ENCODE measurements at places on chromosomes 1 and 21. TPM values are rescaled to one million over a fixed set of nuclear protein-coding genes. Genes with fewer than 3 reads are reported as not detected.

GRCh38 chr1:226939438-226940028, 561 bp upstream of the COQ8A start:
- no peaks in the 10 kb centered on the region for H3K36me3 ChIP-seq
- no peaks in the 10 kb centered on the region for H3K27me3 ChIP-seq
- peaks cover 43% of the 10 kb centered on the region for H3K4me1 ChIP-seq
- peak overlapping the region; percentile 94 for H3K27ac ChIP-seq

KLHDC8A gene
- total RNA-seq, result not detected

DNA sequence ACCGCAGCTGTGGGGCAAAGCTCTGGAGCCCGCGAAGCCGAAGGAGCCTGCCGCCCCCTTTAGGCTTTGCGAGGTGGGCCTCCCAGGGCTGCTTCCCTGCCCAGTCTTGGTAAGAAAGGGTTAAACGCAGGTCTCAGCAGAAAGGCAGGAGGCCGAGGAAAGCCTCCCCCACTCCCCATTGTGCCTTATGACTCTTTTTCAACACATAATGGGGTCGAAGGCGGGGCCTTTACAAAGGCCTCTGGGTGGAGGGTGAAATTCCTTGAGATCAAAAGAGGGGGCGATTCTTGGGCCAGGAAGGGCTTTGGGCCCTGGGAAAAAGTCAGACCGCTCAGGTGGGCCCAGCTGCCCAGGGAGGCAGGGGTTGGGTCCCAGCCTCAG, 880 bp downstream of the ALPL start:
- H3K27me3 ChIP-seq, result peaks cover 19% of the 10 kb centered on the region
- H3K27ac ChIP-seq, result no peak overlapping the region
- no peak for DNase-seq
- no peak overlapping the region for H3K4me3 ChIP-seq

BEST4 gene
- 1.2 TPM for total RNA-seq

DNA sequence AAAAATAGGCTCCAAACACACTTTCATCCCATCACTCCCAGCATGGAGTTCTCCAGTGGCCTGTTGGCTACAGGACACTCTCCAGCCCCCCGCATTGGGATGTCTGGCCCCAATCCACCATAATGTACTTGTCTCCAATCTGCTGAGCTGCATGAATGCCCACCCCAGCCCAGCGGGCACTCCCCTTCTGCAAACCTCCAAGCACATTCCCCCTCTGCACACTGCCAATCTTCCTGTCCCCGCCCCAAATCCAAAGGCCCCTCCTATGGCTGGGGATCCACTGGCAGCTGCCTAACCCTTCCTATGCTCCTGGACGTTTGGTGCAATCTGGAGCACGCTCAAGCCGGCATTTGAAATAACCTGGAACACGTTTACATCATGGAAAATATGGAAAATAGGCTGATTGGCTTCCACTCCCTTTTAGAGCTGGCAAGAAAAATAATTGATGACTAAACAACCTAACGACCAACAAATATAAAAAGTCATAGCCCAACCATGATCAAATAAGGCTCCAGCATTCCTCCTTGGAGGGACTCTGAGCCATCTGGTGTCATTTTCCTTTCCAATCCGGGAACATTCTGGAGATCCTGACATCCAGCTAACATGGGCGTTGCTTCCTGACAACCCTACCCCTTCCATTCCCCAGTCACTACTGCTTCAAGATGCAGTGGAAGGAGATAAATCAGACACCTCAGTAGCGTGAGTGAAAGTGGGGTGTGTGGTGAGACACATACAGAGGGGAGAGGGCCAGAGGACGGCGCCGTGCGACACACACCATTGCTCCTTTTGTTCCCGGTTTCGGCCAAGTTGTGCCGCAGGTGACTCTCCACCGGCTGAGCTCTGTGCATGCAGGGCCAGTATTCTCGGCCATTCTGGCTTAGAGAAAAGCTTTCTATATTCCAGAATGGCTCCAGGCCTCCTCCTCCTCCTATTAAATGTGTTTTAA, 41.6 kb downstream of the PDE9A start:
- H3K4me1 ChIP-seq, result no peaks in the 10 kb centered on the region
- no peak overlapping the region for H3K4me3 ChIP-seq
- no peaks in the 10 kb centered on the region for H3K27me3 ChIP-seq
- no peaks in the 10 kb centered on the region for H3K36me3 ChIP-seq
- H3K27ac ChIP-seq, result no peak overlapping the region
- DNase-seq, result no peak

CFHR3 gene
- total RNA-seq, result not detected

ZFP69B gene
- total RNA-seq, result 5.6 TPM

DNA sequence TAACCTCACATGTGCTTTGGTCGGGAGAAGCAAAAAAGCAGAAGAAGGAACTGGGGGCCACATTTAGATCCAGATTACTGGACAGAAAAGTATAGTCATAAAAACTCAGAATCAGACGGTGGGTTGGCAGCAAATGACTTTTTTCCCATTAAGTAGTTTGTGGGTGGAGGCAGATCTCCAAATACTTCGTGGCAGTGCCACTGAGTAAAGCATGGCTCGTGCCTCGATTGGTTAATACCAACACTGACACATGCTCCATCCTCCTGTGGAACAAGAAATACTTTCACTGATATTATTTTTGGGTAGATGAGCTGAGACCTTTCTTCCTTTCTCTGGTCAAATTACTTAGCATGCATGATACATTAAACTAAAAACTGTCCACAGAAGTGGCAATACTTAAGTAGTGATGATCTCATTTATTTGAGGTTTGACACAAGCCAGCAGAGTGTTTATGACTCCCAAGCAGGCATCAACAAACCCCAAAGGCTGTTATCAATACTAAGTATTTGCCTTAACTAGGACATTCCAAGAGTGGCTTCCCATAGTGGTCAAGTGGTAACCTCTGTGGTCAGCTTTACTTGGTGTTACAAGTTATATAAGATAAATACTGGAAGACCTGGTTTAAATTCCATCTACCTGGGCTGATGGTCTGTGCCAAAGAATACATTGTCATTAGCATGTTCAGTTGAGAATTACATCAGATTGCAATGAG, 500.0 kb upstream of the RUNX1 start:
- H3K27me3 ChIP-seq, result no peaks in the 10 kb centered on the region
- H3K36me3 ChIP-seq, result no peaks in the 10 kb centered on the region
- DNase-seq, result no peak
- no peak overlapping the region for H3K4me3 ChIP-seq
- no peak overlapping the region for H3K27ac ChIP-seq
- no peaks in the 10 kb centered on the region for H3K4me1 ChIP-seq

DNA sequence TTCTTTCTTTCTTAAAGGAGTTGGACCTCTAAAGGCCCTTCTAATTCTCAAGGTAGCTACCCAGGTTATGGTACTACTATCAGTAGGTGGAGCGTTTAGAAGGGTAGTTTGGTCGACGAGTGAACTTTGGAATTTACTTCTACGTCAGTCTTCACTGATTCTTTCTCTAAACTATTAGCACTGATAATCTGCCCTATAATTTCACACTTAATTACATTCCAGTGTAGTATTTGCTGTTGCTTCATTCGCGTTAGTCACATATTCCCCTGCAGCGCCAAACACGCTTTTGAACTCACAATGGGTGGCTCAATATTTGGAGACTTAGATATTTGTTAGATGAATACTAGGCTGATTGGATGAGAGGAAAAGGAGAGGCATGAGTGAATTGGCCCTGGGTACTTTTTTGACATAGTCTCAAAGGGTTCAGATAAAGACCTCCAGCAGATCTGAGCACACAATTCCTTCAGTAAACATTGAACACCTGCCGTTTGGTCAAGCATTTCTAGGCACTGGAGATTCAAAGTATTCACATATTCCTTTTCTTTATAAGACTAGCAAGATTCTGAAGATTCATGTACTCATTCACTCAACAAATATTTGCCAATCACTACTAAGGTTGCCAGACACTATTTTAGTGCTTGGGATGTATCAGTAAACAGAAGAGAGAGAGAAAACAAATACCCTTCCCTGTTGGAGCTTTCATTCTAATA, 929 bp upstream of the FOXJ3 start:
- no peak for DNase-seq
- H3K36me3 ChIP-seq, result no peaks in the 10 kb centered on the region
- peaks cover 32% of the 10 kb centered on the region for H3K4me1 ChIP-seq
- H3K27ac ChIP-seq, result peak overlapping the region; percentile 80

- no peak overlapping the region for H3K27ac ChIP-seq
- no peak for DNase-seq
- H3K27me3 ChIP-seq, result no peaks in the 10 kb centered on the region
- no peak overlapping the region for H3K4me3 ChIP-seq
- no peaks in the 10 kb centered on the region for H3K36me3 ChIP-seq
Measured at GRCh38 chr1:36115200-36115669, 9.8 kb downstream of the COL8A2 start.

GRCh38 chr1:101444873-101445618, 208.2 kb downstream of the S1PR1 start:
- no peak overlapping the region for H3K4me3 ChIP-seq
- H3K36me3 ChIP-seq, result no peaks in the 10 kb centered on the region
- no peak for DNase-seq
- H3K27ac ChIP-seq, result no peak overlapping the region

DNA sequence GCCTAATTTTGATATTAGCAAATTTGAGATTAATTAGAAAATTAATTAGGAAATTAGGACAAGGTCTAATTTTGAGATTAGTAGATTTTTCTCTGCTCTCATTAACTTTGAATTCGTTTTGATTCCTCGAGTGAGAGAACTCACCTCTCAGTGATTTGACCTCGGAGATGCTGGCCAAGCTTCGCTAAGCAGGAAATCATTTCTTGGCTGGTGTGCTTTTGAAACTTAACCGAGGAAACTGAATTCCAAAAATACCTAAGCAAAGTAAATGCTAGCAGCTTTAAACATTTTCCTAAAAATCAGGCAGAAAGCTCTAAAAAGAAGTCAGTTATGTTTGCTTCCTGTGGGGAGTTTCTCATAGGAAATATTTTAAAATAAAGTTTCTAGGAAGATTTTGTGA, 34.9 kb downstream of the CDC14A start:
- no peak for DNase-seq
- H3K27ac ChIP-seq, result no peak overlapping the region
- peaks cover 87% of the 10 kb centered on the region for H3K4me1 ChIP-seq
- peaks cover 3% of the 10 kb centered on the region for H3K36me3 ChIP-seq
- H3K4me3 ChIP-seq, result peak overlapping the region; percentile 18

ATAD3C gene
- total RNA-seq, result 1.9 TPM

DNA sequence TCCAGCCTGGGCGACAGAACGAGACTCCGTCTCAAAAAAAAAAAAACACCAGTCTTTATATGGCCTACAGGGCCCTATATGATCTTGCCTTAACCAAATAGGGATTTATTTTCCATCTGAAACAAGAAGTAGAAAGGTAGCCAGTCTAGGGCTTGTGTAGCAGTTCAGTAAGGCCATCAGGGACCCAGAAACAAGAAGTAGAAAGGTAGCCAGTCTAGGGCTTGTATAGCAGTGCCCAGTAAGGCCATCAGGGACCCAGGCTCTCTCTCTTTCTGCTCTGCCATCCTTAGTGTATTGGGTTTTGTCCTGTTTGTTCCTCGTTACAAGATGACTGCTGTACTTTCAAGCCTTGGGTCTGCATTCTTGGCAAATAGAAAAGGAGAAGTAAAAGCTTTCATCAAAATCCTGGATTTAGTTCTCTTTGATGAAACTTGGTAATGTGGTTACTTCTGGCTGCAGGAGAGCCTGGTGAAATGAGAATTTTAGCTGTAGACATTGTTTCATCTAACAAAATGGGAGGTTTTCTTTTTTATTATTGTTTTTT, 46.1 kb downstream of the PKN2 start:
- no peaks in the 10 kb centered on the region for H3K4me1 ChIP-seq
- no peak for DNase-seq
- no peak overlapping the region for H3K4me3 ChIP-seq
- no peaks in the 10 kb centered on the region for H3K27me3 ChIP-seq
- H3K27ac ChIP-seq, result no peak overlapping the region

CCDC24 gene
- 3.4 TPM for total RNA-seq

DNA sequence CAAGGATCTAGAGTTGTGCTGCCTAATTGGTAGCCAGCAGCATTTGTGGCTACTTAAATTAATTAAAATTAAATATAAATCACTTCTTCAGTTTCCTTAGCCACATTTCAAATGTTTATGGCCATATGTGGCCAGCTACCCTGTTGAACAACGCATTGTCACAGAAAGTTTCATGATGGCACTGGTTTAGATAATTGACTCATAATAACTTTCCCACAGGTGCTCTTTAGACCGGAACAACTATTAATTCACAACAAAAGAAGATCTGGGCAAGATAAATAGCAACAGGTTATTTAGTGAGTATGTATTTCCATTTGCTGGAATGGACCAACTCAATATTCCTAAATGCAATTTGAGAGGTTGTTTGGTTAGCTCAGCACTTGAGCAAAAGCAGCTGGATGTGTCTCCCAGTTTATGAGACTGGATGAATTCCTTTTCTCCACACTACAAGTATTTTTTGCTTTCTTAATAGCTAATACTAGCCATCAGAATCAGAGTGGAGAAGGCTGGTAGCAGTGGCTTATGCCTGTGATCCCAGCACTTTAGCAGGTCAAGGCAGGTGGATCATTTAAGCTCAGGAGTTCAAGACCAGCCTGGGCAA, 3.7 kb upstream of the AMIGO1 start:
- H3K4me1 ChIP-seq, result peaks cover 21% of the 10 kb centered on the region
- no peaks in the 10 kb centered on the region for H3K36me3 ChIP-seq
- no peak for DNase-seq
- no peak overlapping the region for H3K4me3 ChIP-seq
- H3K27ac ChIP-seq, result no peak overlapping the region

DNA sequence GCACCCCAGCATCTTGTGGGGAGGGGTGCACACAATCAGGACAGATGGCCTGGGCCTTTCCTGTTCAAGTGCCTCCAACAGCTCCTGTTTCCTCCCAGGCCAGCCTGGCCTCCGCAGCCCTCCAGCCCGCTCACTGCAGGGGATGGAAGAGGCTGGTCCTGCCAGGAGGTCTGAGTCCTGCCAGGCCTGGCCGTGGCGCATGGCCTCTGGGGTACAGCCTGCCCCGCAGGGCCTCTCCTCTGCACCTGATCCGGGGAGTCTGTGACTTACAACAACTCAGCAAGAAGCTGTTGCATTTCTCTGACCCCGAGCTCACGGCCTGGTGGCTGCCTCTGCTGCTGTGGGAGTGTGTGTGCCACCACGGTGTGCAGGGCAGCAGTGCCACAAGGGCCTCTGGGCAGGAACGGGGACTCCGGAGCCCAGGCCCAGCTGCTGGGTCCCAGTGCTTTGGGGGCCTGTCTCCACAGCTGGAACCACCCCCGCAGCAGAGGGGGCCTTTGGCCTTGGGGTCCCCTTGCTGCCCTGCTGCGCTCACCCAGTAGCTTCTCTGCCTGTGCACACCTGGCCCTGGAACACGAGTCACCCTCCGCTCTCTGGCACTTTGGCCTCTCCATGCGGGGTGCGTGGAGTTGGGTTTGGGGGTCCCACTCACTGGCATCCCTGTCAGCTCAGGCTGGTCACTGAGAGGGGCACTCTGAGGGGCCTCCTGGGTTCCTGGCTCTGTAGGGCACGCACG, 17.4 kb upstream of the LRRC3 start:
- no peaks in the 10 kb centered on the region for H3K4me1 ChIP-seq
- H3K27me3 ChIP-seq, result no peaks in the 10 kb centered on the region
- H3K4me3 ChIP-seq, result no peak overlapping the region
- H3K27ac ChIP-seq, result no peak overlapping the region
- DNase-seq, result no peak

GRCh38 chr1:203291201-203292096, 13.9 kb upstream of the BTG2 start:
- no peaks in the 10 kb centered on the region for H3K36me3 ChIP-seq
- DNase-seq, result no peak
- H3K4me3 ChIP-seq, result peak overlapping the region; percentile 38
- peak overlapping the region; percentile 99 for H3K27ac ChIP-seq
- peaks cover 53% of the 10 kb centered on the region for H3K4me1 ChIP-seq

GRCh38 chr1:4033713-4034112, 133.6 kb upstream of the C1orf174 start:
- no peaks in the 10 kb centered on the region for H3K36me3 ChIP-seq
- no peak overlapping the region for H3K4me3 ChIP-seq
- H3K27ac ChIP-seq, result no peak overlapping the region
- no peaks in the 10 kb centered on the region for H3K27me3 ChIP-seq
